ENCODE measurements at places on chromosomes 5 and 9.

- peak; percentile 0 for DNase-seq
These were observed 44.1 kb upstream of the STXBP1 start for GRCh38 chr9:127567730-127568617.

- no peak for DNase-seq
These were observed 155.0 kb downstream of the NFIB start for GRCh38 chr9:14158916-14159315.

DNA sequence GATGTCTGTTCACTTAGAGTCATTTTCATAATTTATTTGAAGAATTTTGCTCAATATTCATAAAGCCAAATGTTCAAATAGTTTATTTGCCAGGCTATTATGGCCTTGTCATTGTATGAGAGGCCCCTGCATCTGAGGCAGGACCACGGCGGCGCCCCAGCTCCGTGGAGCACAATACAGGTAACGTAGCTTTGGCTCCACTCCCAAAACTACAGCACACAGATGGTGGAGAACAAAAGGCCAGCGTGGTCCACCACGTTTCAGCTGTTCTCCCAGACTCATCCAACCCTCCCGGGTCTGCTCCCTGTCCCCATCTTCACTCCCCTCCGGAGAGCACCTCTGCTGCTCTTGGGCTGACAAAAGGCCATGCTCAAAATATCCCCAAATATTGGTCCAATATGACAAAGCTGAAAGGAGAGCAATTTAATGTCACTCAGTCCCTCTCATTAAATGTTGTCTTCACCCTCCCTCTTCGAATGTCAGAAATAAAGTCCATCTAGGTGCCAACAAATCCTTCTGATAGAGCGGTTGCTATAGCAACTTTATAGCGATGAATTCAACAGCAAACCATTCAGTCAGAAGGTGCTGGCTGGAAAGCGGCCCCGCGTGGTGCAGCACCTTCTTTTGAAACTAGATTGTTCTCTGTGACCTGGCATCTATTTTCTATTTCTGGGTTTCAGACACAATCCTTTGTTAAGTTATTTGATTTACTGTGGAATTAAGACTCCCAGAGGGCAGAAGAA, 504.3 kb downstream of the ARHGEF28 start:
- DNase-seq, result no peak

GRCh38 chr5:179438461-179438860, 93.2 kb upstream of the ADAMTS2 start:
- DNase-seq, result no peak

- DNase-seq, result no peak
These were observed 146.8 kb downstream of the RFK start for GRCh38 chr9:76247426-76247825.

GRCh38 chr5:27341342-27341741, 303.0 kb upstream of the CDH9 start:
- DNase-seq, result no peak

- no peak for DNase-seq
These were observed 12.0 kb upstream of the HDHD3 start for GRCh38 chr9:113388833-113389232.

DNA sequence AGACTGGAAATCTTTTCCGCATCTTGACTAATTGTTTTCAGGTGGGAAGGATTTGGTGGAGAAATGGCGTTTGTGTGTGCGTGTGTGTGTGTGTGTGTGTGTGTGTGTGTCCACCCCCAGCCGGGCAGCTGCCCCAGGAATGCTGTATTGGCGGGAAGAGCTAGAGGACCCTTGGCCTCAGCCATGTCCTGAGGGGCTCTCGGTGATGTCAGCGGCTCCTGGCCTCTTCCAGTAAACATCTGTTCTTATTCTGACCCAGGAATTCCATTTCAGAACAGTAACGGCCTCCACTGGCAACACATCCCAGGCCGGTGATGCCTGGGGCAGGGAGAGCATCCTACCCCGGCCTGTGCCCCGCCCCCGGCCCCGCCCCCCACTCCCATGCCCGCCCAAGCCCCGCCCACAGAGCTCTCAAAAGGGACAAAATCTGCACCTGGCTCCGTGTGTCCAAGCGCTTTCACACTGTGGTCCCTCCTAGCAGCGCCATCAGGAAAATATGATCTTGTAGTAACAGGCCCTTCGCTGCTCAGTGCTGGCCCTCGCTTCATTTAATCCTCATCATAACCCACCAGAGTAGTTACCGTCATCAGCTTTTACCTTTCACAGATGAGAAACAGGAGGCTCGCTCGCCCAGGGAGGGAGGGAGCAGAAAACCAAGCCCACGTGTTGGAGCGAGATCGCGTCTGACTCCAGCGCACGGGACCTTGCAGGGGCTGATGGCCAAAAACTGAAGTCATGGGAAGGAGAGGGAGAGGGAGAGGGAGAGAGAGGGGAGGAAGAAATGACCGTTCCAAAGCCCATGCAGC, 18.9 kb downstream of the ADAMTS2 start:
- DNase-seq, result peak; percentile 98

DNA sequence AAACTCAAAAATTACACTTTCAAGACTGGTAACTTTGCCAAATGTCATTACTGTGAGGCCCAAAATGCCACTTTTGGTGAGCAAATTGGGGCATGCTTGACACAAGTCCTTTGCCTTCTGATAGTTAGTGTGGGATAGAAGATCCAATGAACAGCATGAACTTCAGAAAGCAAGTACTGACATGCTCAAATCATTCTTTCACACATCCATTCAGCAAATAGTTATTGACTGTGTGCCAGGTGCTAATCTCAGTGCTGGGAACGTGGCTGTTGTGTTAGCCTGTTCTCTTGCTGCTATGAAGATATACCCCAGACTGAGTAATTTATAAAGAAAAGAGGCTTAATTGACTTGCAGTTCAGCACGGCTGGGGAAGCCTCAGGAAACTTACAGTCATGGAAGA, 247.0 kb downstream of the CHSY3 start:
- DNase-seq, result no peak

GRCh38 chr5:14672484-14673394, 8.2 kb downstream of the OTULIN start:
- DNase-seq, result no peak

DNA sequence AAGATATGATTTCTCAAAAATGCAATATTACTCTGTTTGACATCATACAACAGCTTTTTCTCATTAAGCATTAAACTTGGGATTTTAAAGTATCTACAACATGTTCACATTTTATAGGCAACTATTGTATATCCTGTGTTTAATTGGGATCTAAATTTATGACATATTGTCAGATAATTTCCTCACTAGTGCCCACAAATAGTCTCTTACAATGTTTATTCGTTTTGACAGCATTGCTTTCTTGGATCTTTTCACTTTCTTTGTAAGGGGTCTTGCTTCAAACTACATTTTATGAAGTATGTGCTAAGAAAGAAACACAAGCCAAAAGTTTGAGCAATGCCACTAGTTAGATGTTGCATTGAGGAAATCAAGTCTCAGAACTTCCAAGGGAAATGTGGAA, 285.1 kb downstream of the TMEM167A start:
- peak; percentile 60 for DNase-seq

DNA sequence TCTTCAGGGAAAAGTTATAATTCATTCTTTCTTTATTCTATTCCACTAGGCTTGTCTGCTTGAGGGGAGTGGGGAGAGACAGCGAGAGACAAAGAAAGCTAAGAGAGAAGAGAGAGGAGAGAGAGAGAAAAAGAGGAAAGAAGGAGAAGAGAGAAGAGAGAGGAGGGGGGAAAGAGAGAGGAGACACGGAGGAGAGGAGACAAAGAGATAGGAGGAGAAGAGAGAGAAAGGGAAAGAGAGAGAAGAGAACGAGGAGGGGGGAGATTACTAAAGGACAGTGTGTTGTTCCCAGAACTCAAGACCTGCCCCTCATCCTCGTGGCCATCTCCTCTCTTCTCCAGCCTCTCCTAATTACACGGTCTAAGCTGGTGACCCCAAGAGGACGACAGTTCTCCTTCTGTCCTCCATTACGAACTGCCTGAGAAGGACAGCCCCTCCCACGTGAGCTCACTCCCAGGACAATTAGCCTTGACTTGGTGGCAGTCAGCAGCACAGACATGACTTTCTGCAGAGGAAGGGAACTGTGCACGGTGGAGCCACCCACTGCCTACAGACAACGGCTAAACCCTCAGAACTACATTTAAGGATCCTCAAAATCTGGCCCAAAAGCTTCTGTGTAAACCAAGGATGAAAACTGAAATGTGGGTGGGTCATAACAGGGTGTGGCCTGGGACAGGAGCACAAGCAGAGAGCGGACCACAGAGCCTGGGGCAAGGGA, 99.1 kb downstream of the COL23A1 start:
- no peak for DNase-seq

- peak; percentile 55 for DNase-seq
These were observed 36.7 kb upstream of the ARRDC3 start for GRCh38 chr5:91419571-91420537.

GRCh38 chr5:54215233-54215736, 95.1 kb downstream of the ARL15 start:
- DNase-seq, result no peak

DNA sequence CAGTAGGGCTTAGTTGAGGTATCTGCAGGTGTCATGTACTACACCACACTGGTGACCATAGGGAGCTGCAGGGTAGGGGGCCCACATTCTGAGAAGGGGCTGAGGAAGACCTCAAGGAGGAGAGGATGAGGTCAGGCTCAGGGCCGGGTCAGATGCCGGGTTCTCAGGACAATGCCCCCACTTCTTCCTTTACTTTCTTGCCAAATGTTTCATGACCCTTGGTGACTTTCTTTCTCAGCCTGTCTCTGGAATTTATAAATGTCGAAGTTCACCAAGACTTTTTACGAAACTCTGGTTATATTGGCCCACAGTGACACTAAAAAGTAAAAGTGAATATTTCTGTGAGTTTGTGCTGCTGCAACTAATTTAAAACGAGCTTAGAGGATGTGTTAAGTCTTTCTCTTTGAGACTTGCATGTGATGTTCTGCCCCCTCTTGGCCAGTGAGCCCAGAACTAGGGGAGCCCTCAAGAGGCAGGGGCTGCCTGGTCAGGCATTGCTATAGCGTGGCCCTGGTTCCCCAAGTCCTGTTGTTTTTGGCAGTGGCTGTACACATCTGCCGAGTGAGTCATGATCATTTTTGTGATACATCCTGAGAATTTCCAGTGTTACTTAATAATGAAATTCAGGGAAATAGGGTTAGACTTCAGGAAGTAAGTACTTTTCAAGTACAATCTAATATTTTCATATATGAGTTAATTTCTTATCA, 11.2 kb downstream of the ACO1 start:
- peak; percentile 94 for DNase-seq

DNA sequence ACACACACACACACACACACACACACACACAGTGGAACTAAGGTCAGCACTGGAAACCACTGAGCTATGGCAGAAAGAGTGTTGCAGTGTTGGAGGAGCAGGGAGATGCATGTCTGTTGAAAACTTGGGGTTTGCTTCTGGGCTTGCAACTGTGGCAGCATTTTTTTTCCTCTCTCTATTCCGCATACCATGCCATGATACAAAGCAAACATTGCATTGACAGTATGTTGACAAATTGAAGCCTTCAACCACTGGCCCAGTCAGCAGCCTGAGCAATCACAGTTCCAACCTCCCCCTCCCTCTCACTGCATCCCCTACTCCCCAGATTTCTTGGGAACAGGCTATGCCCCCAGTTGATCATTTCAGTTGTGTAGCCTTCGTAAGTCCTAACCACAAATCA, 478.1 kb upstream of the WWC1 start:
- no peak for DNase-seq

DNA sequence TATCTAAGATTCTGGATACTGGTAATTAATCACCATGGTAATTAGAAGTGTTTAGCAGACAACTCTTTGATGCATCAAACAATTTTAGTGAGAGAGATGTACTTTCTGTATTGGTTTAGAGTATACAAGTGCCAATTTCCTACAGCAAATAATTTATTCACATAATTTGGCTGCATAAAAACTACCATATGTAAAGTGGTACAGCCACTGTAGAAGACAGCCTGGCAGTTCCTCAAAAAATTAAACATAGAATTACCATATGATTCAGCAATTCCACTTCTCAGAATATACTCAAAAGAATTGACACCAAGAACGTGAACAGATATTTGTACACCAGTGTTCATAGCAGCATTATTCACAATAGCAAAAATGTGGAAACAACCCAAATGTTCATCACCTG, 36.2 kb downstream of the PHAX start:
- DNase-seq, result no peak

- DNase-seq, result no peak
These were observed 9.8 kb downstream of the GTF3C4 start for GRCh38 chr9:132679946-132680625.

DNA sequence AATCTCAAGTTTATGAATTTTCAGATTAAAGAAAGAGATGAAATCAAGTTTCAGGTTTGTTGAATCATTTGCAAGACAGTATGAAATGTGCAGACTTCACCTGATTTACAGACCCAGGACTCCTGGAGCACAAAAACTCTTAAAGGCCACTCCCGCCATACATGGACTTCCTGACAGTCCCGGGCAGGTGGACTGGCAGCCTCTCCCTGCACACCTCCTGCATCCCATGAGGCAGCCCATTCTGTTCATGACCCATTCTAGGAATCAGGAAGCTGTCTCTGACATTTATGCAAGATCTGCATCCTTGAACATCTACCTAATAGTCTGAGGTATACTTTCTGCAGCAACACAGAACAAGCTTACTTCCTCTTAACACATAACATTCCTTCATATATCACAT, 5.9 kb downstream of the DDX31 start:
- no peak for DNase-seq

DNA sequence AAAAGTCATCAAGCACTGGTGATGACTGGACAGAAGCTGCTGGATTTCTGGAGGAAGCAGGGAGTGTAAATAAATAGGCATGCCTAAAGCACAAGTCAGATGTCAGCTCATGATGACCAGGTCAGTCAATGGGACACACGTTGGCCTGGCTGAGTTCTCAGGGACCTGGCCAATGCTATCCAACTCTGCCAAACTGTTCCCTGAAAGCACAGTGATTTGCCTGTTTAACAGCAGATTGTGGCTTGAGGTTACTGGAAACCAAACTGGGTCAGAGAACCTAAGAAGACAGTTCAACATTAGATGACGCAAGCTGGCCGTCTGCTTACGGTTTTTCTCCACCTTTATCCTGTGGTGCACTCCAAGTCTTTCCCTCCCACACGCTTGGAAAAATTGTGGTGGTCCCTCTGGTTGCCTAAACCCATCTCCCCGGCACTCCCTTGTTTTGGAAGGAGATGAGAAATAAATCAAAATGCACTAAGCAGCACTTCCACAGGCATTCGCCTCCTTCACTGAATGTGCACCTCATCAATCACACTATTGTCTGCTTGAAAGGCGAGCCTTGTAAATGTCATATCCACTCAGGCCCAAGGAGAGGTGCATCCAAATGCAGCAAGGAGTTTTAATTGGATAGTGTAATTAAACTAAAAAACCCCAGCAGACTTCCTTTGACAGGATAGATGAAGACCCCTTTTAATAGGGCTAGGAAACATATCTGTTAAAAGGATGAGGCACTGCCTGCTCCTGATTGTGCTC, 199.4 kb downstream of the GAPVD1 start:
- peak; percentile 85 for DNase-seq

DNA sequence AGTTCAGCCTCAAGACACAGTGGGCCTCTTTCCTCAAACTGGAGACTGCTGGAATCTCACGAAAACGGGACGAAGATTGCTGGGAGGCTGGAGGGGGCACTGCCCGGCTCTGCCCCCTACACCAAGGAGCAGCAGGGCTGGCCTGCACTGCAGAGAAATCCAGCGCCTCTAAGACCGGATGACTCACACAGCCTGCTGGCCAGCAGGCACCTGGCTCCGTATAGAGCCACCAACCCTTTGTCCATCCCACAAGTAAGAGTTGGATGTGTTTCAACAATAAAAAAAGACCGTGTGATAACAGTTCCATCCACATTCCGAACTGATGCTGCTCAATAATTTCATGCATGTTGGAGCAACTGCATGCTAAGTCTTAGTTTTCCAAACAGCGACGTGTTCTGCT, 11.5 kb downstream of the CCDC127 start:
- no peak for DNase-seq

Measured in fibroblast of gingiva (primary cell).